Fibroblast of the aortic adventitia (primary cell): ENCODE measurements at places on chromosomes 2 and 18. TPM values are rescaled to one million over a fixed set of nuclear protein-coding genes. Genes with fewer than 3 reads are reported as not detected.

The RGPD4 gene
- total RNA-seq: 0.16 TPM in 1 of 2 replicates, not detected in the other

The DCAF17 gene
- 9.0 and 34.7 TPM in 2 replicates for total RNA-seq

The CNDP1 gene
- not detected in 2 replicates for total RNA-seq

The TDRD15 gene
- not detected in 2 replicates for total RNA-seq

The HIBCH gene
- 21.5 and 24.4 TPM in 2 replicates for total RNA-seq

The PLCD4 gene
- total RNA-seq: 1.2 and 6.4 TPM in 2 replicates

The CYP27A1 gene
- total RNA-seq: 10.5 and 42.8 TPM in 2 replicates

The CDH20 gene
- 0.09 TPM in 1 of 2 replicates, not detected in the other for total RNA-seq
